Activated CD4-positive, alpha-beta T cell treated with anti-CD3 and anti-CD28 coated beads for 36 hours (primary cell): ENCODE measurements at places on chromosomes 1 and 21.
A peak's percentile ranks its signal among the peaks of the same experiment; 100 is the strongest.

GRCh38 chr1:147902253-147902845, at the start of gene GJA8:
TSS of gene GJA8 (plus strand) at chr1:147902795. CDS start at chr1:147907956, 5,161 bp downstream.
- no peak for DNase-seq

GRCh38 chr1:97186381-97186780, 464.8 kb downstream of the PTBP2 start:
- peak; percentile 20 for DNase-seq

DNA sequence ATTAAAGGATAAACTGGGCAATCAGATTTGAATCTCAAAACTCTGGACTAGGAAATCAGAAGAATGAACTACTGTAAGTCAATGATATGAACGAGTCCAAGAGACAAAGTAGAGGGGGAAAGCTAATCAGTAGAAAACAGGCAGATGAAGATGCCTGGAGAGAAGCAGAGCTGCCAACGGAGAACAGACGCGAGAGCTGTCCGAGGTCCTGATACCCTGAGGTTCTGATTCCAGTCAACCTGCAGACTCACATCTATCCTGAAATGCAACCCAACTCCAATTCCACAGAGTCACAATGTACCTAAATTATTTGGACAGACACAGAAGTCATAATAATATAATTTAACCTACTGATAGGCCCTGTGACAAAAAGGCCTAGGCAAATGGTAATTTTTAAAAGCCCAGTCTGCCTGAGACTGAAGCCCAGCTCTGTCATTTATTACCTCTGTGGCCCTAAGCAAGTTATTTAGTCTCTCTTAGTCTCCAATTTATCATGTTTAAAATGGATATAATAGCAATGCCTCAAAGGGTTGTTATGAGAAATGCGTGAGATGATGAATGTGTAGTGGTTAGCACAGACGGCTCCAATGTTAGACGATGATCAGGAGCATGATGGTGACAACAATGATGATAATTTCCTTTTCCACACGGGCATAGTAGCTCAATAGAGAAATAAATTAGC, 33.4 kb downstream of the RGS7 start:
- DNase-seq: peak; percentile 50

GRCh38 chr1:168379104-168379860, 98.6 kb downstream of the TBX19 start:
- DNase-seq: no peak

- no peak for DNase-seq
Measured at GRCh38 chr1:31348449-31348848, 24.4 kb downstream of the FABP3 start.

- no peak for DNase-seq
Measured at GRCh38 chr1:1132042-1132950, 16.4 kb upstream of the C1orf159 start.

GRCh38 chr1:179141592-179142251, 59.9 kb downstream of the TOR3A start:
- DNase-seq: peak; percentile 68

DNA sequence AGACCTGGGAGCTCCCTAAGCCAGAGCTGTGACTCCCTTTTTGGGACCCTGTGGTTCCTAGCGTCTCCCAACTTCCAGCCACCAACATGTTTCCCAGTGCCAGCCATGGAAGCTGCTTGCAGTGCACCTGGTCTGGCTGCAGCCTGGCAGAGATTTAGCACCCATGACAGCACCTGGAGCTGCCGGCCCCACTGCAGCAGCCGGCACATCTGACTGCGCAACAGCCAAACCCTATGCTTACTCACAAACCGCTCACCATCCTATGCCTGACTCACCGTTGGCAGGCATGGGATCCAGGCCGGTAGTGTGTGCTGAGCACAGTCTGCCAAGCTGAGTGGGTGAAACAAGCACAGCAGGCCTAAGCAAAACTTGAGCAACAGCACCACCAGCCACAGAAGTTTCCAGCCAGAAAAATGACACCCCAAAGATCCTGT, 435.9 kb upstream of the PRMT6 start:
- no peak for DNase-seq

DNA sequence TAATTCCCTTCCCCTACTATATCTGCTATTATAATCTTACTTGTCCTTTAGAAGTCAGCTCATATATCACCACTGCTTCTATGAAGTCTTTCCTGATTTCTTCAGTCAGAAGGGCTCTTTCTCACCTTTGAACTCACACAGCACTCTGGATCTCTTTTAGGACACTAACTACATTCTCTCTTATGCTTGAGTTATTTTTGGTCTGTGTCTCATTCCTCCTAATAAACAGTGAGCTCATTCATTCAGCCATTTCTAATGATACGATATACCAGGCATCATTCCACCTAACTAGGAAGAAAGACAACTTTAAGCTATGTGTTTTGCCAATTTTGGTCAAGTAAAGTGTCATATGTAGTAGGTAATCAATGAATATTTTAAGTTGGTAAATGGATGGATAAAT, 1.2 kb upstream of the STYXL2 start:
- DNase-seq: no peak

DNA sequence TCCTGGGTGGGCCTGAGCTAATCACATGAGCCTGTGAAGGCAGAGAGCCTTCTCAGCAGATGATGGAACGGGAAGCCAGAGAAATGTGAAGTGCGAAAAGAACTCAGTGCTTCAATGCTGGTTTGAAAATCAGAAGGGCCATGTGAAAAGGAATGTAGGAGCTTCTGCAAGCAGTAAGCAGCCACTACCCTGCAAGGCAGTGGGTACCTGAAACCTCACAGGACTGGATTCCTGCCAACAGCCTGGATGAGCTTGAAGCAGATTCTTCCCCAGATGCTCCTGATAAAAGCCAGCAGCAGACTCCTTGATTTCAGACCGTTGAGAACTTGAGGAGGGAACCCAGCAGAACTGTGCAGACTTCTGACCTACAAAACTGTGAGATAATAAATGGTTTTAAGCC, 158.6 kb downstream of the SYT2 start:
- DNase-seq: no peak

- DNase-seq: no peak
Measured at GRCh38 chr1:246199086-246199645, 307.9 kb downstream of the SMYD3 start.

DNA sequence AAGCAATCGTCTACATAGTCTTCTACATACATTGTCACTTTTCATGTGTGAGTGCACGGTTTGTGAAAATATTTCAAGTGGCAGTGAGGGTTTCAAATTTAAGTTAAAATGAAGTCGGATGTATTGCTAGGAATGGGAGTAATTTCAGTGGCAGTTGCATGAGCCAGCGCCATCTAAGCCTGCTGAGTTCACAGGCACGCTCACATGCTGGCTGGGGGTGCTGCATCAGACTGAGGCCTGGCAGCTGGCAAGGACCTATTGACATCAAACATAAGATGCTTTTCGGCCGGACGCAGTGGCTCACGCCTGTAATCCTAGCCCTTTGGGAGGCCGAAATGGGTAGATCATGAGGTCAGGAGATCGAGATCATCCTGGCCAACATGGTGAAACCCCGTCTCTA, 80.7 kb downstream of the UBE4B start:
- no peak for DNase-seq
